SK-N-SH (cell line): ENCODE measurements at places on chromosomes 5 and 9.

GRCh38 chr5:10719965-10720364, 41.1 kb downstream of the DAP start:
- H3K36me3 ChIP-seq, result peaks cover 5% of the 10 kb centered on the region; the same call in 1 of the 2 replicates
- H3K27me3 ChIP-seq, result no peaks in the 10 kb centered on the region
- H3K27ac ChIP-seq, result peak overlapping the region; percentile 26; the same call in 1 of the 2 replicates
- H3K4me3 ChIP-seq, result no peak overlapping the region

- no peak overlapping the region for H3K27ac ChIP-seq
- no peaks in the 10 kb centered on the region for H3K36me3 ChIP-seq
- no peak for DNase-seq
- H3K4me1 ChIP-seq, result no peaks in the 10 kb centered on the region
- H3K4me3 ChIP-seq, result no peak overlapping the region
- H3K27me3 ChIP-seq, result no peaks in the 10 kb centered on the region
Observed at GRCh38 chr9:16136451-16136850, 583.6 kb downstream of the CCDC171 start.

DNA sequence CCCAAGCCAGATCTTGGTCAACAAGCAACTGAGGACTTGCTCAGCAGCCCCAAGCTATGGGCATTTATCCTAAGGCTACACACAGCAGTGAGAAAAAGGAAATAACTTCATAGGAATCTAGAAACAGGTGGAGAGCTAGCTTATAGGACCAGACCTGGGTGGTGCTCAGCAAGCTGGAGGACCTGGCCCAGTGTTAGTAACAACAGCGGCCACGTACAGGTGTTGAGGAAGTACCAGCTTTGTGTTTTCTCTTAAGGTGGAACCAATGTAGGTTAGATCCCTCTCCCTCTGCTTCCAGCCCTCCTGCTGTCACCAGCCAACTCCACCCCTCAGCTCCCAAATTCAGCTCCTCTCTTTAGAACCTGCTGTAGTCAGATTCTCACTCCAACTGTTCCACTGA, 43.4 kb downstream of the IRF1 start:
- no peak overlapping the region for H3K4me3 ChIP-seq
- no peaks in the 10 kb centered on the region for H3K27me3 ChIP-seq
- no peaks in the 10 kb centered on the region for H3K36me3 ChIP-seq
- peaks cover 2% of the 10 kb centered on the region; the same call in 1 of the 2 replicates for H3K4me1 ChIP-seq
- no peak for DNase-seq

- H3K36me3 ChIP-seq, result no peaks in the 10 kb centered on the region
- no peak for DNase-seq
- no peak overlapping the region for H3K27ac ChIP-seq
- H3K4me3 ChIP-seq, result no peak overlapping the region
Observed at GRCh38 chr5:174234388-174234787, 188.9 kb downstream of the NSG2 start.

DNA sequence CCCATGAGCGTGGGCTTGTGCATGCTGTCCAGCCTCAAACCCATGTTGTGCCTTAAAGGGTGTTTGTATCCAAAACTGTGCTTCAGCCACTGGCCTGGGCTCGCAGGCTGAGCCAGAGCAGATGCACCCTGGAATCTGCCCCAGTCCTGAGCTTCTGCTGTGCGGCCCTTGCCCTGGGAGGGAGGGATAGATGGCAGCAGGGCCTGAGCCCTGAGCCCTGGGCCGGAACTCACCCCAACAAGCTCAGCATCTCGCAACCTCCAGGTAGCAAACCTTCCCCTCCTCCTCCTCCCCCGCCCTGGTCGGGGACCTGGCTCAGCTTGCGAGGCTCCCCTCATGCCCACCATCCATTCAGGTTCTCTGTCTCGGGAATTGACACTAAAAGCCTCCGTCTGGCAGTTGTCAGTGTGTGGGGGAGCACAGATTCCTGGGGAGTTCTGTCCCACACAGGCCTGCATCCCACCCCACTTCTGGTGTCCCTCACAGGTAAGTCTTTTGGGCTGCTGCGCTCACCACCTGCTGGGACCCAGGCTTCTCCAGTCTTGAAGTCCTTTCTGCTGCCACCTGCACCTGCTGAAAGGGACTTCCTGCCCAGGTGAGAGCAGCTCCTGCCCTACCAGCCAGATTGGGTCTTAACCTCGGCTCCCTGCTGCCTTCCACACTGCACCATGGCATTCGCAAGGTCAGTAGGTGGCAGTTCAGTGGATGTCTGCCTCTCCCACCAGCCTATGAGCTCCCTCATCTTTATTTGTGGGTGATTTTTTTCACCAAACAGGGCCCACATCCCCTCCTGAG, 55.2 kb upstream of the OLFM1 start:
- no peak overlapping the region for H3K27ac ChIP-seq
- H3K36me3 ChIP-seq, result no peaks in the 10 kb centered on the region
- no peaks in the 10 kb centered on the region for H3K27me3 ChIP-seq
- no peak overlapping the region for H3K4me3 ChIP-seq

GRCh38 chr5:64190562-64191306, 25.1 kb downstream of the RNF180 start:
- no peaks in the 10 kb centered on the region for H3K4me1 ChIP-seq
- no peak overlapping the region for H3K27ac ChIP-seq
- peaks cover 6% of the 10 kb centered on the region; the same call in 1 of the 2 replicates for H3K27me3 ChIP-seq
- no peak for DNase-seq

DNA sequence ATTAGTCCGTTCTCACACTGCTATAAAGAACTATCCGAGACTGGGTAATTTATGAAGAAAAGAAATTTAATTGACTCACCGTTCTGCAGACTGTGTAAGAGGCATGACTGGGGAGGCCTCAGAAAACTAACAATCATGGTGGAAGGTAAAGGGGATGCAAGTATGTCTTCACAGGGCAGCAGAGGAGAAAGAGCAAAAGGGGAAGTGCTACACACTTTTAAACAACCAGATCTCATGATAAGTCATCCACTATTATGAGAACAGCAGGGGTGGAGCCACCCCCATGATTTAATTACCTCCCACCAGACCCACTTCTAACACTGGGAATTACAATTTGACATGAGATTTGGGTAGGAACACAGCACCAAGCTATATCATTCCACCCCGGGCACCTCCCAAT, 26.6 kb downstream of the FST start:
- no peak for DNase-seq
- H3K36me3 ChIP-seq, result no peaks in the 10 kb centered on the region
- H3K27me3 ChIP-seq, result no peaks in the 10 kb centered on the region
- H3K4me3 ChIP-seq, result no peak overlapping the region

- no peak overlapping the region for H3K4me3 ChIP-seq
- no peak overlapping the region for H3K27ac ChIP-seq
- no peaks in the 10 kb centered on the region for H3K27me3 ChIP-seq
- H3K4me1 ChIP-seq, result no peaks in the 10 kb centered on the region
Observed at GRCh38 chr5:11363631-11364178, 540.5 kb downstream of the CTNND2 start.

GRCh38 chr5:144297081-144297480, 126.4 kb downstream of the KCTD16 start:
- DNase-seq, result no peak
- H3K27ac ChIP-seq, result no peak overlapping the region
- H3K4me1 ChIP-seq, result no peaks in the 10 kb centered on the region
- no peak overlapping the region for H3K4me3 ChIP-seq
- no peaks in the 10 kb centered on the region for H3K36me3 ChIP-seq

DNA sequence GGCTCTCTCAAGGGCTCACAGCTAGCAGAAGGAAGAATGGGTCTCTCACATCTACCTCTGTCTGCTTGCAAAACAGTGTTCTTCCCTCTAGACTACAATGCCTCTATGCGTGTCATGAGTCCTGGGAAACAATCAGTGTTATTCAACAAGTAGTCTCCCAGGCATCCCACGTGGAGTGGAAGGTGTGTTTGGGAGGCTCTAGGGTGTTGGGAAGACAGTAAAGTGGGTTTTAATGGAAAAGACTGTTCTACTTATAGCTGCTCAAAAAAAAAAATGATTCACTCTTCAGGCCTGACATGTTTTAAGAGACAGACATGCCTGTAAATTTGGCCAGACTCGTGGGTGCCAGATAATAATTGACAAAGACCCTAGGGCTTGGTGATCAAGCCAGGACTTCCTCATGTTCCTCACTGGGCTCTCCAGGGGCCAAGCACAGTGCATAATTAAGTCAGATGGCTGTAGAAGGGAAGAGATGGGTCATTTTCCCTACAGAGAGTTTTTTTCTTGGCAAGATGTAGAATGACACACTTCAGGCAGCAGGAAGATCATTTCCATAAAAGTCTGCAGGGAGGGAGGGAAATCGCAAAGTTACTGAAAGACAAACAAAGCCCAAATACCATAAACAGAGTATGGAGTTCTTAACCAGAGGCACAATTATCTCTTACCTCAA, 246.4 kb downstream of the ACTL7B start:
- DNase-seq, result no peak
- peaks cover 14% of the 10 kb centered on the region; the same call in 1 of the 2 replicates for H3K27me3 ChIP-seq
- no peak overlapping the region for H3K4me3 ChIP-seq

DNA sequence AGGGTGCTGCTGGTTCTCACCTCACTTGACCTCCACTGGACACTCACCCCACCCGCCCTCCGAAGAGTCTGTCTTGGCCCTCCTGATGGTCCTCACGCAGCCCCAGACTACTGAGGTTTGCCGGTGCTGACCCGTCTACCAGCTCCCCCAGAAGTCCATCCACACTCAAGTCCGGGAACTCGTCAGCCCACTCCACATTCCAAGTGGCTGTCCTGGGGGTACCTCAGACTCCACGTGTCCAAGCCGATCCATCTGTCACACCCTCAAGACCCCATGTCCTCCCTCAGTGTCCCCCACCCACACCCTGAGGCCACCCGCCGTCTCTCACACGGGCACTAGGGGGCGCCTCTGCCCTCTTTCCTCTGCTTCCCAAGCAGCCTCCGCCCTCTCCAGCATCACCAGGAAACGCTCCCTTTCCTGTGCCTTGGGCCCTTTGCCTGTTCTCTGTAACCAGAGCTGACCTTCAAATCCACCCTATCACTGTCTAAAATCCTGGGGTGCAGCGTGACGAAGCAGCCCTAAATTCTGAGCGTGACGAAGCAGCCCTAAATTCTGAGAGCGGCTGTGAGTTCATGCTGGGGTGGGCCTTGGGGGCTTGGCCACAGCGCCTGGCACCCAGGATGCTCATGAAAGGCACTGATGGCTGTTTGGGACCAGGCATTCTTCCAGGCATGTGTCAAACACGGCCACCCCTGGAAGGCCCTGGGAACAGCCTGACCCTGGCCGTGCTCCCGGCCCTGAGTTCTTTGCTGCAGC, 95.7 kb downstream of the KCNT1 start:
- H3K36me3 ChIP-seq, result no peaks in the 10 kb centered on the region
- H3K27me3 ChIP-seq, result no peaks in the 10 kb centered on the region; the same call in 1 of the 2 replicates

DNA sequence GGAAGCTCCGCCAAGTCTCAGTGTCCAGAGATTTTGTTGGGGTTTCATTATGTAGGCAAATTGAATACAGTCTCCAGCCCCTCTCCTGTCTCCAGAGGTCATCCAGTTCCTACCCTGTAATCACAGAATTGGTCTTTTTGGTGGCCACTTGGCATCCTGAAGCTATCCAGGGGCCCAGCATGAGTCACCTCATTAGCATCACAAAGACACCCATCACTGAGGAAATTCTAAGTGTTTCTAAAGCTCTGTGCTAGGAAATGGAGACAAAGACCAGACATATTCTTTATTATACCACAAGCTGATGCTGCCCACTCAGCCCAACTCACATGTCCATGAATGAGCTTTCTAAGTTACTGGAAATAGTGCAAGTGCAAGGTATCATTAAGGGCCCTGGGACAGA, 229.9 kb downstream of the DOCK8 start:
- peaks cover 4% of the 10 kb centered on the region for H3K27me3 ChIP-seq
- no peak overlapping the region for H3K27ac ChIP-seq
- H3K4me1 ChIP-seq, result no peaks in the 10 kb centered on the region
- no peak for DNase-seq
- H3K36me3 ChIP-seq, result no peaks in the 10 kb centered on the region
- no peak overlapping the region for H3K4me3 ChIP-seq

DNA sequence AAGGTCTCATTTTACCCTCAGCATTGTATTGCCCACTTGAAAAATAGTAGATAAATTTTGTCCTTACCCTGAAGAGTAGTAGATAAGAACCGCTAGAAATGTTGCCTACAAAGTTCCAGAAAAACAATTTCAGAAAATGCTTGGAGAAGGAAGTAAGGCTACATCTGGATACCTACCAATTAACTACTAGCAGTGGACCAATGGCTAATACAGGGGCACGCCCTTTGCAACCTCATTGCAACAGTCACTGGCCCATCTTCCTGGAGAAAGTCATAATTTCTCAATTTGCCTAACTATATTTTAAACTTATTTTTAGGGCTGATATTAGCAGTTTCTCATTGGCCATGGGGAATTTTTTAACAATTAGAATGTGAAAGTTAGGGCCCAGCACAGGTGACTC, 326.7 kb upstream of the RFX3 start:
- H3K27ac ChIP-seq, result no peak overlapping the region
- H3K4me1 ChIP-seq, result peaks cover 5% of the 10 kb centered on the region; the same call in 1 of the 2 replicates
- no peak for DNase-seq
- no peaks in the 10 kb centered on the region for H3K27me3 ChIP-seq

DNA sequence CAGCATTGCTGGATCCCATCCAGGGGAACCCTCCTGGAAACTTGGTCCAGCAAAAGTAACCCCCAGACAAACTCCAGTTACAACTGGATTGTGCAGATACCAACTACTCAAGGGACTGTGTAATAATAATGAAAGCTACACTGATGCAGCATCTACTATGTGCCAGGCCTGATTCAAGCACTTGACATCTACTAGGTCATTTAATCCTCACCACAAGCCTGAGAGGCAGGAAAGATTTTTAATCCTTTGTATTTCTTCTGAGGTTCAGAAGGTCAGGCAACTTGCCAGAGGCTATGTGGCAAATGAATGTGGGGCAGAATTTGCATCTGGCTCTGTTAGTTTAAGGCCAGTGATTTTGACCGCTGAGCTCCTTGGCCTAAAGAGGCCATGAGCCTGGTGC, 29.5 kb upstream of the FOXI1 start:
- no peak overlapping the region for H3K27ac ChIP-seq
- DNase-seq, result no peak
- H3K36me3 ChIP-seq, result no peaks in the 10 kb centered on the region
- H3K27me3 ChIP-seq, result no peaks in the 10 kb centered on the region
- H3K4me1 ChIP-seq, result no peaks in the 10 kb centered on the region

DNA sequence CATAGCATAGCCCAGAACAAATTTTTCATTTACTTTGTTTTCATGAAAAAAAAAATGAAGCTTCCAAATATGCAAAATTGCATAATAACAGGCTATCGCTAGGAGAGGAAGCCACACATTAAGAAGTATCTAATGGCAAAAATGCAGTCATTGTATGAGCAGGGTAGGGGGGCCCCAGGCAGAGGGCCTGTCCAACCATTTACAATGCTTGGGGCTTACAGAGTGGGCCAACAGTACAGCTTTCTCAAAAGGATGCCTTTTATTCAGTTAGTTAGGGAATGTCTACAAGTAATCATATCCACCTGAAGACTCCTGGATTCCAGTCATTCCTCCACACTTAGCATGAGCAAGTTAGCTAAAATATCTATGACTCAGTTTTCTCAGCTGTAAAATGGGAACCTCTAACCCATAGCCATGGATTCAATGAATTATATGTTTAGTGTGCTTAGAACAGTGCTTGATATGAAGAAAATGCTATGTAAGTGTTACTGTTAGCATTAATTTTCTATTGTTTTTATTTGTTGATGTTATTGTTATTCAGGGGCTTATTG, 117.7 kb downstream of the GAS1 start:
- H3K4me1 ChIP-seq, result no peaks in the 10 kb centered on the region
- H3K4me3 ChIP-seq, result no peak overlapping the region
- no peaks in the 10 kb centered on the region for H3K36me3 ChIP-seq
- no peak overlapping the region for H3K27ac ChIP-seq

GRCh38 chr5:175521313-175521833, 43.0 kb downstream of the SFXN1 start:
- H3K4me1 ChIP-seq, result no peaks in the 10 kb centered on the region
- no peak for DNase-seq
- H3K4me3 ChIP-seq, result no peak overlapping the region
- no peak overlapping the region for H3K27ac ChIP-seq
- no peaks in the 10 kb centered on the region for H3K27me3 ChIP-seq
